ENCODE measurements at places on chromosomes 7 and 10.
A peak's percentile ranks its signal among the peaks of the same experiment; 100 is the strongest.

GRCh38 chr10:108452533-108452932 is 1288.0 kb upstream of the SORCS1 start:
- no peak for DNase-seq

GRCh38 chr7:87226495-87226894 is 7.0 kb upstream of the TMEM243 start:
- no peak for DNase-seq

DNA sequence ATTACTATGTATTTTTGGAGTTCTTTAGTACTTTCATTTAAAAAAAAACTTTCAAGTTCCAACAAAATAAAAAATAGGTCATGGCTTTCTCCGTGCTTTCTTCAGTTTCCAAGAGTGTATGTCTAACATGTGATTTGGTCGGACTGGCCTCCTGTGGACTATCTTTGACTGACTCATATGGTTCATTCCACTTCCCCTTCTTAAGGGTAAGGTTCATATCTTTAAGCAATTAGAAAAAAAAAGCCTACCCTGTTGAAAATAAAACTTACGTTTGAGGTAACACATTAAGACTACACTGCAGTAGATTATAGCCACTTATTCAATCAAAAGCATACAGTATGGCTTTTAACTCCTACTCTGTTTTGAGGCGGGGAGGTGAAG is 112.8 kb upstream of the AHR start:
- no peak for DNase-seq

DNA sequence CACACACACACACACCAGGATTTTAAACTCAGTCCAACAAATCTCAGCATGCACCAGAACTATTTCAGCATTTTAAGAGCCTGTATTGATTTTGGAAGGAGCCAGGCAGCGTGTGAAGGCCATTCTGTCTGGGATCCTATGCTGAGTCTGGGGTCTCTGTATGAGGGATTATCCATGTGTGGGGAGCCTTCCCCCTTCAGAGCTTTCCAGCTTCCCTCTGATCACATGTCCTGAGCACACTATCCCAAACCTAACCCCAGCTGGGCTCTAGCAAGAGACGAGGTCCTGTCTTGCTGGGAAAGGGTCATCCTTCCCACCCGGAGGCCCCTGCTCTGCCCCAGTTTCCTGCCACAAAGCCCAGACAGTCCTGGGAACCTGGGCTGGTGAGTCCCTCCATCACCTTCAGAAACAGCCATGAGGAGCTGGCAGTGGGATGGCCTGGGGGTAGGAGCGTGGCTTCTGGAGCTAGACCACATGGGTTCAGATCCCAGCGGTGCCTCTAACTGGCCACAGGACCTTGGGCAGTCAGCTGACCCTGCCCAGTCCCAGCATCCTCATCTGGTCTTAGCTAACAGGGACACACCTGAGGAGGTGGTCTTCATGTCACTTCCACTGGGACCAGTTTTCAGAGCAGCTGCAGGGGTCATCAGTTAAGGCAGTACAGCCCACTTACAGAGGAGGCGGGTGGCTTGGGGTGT is 79.6 kb upstream of the RET start:
- DNase-seq = no peak

DNA sequence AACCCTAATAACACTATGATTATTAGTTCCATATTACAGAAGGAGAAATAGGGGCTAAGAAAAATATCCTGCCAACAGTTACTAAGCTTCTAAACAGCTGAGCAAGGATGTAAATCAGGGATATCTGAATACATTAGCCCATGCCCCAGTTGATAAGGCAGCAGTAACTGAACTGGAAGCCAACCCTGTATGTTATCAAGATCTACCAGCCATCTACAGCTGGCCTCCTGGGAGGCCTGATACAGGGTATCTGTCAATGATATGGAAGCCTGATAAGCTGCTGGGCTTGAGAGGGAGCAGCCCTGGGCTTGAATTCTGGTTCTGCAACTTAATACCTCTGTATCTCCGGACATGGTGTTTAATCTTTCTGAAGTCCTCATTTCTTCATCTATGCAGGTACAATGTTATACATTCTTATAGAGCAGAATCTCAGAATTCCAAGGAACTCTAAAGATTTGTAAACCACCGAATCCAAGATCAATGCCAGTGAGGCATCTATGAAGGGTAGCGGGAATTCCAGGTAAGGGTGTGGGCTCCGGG is 37.9 kb upstream of the AFAP1L2 start:
- no peak for DNase-seq

DNA sequence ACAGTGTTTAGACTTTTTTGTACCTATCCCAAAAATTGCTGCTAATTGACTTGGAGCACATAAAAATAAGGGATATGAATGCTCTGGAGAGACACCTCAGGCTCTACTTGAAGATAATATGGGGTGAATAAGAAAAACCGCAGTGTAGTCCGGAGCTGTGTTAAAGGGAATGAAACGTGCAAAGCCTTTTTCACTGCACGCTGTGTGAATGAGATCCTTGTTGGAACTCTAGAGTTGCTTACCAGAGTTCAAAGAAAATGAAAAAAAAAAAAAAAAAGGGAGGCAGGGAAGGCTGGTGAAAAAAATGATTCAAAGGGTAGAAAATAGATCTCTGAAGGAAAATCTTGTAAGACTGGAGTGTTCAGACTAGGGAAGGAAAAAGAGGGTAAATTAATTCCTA is 226.6 kb downstream of the LRMDA start:
- DNase-seq = no peak

- peak; percentile 53 for DNase-seq
Measured at GRCh38 chr7:44072364-44073231, 7.2 kb upstream of the PGAM2 start.

- no peak for DNase-seq
Measured at GRCh38 chr7:94160719-94161435, 156.7 kb upstream of the BET1 start.

- no peak for DNase-seq
Measured at GRCh38 chr10:79927111-79927828, 21.6 kb downstream of the SFTPD start.

GRCh38 chr7:78993341-78993740 is 460.1 kb downstream of the MAGI2 start:
- DNase-seq = no peak

- no peak for DNase-seq
Measured at GRCh38 chr7:126119981-126120380, 1132.8 kb downstream of the GRM8 start.

- peak; percentile 50 for DNase-seq
Measured at GRCh38 chr10:118594392-118595063, 920 bp downstream of the PRLHR start.

DNA sequence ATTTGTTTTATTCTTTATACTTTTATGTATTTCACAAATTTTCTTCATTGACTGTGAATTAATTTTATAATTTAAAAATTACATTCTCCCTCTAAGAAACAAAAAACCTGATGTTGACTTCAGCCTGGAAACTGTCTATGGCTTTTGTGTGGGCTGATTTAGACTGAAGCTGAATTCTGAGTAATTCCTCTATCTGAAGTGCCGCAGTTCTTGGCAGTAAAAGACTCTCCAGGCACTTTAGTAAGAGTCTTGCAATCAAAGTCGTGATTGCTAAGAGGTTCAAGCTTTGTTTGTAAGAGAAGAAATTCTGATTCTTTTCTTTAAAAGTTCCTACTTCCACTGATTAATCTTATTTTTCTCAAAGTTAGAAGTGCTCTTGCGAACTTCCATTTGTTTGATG is 3.4 kb upstream of the CEP41 start:
- DNase-seq = no peak

- DNase-seq = no peak
Measured at GRCh38 chr10:122159141-122159970, 111.7 kb upstream of the BTBD16 start.

DNA sequence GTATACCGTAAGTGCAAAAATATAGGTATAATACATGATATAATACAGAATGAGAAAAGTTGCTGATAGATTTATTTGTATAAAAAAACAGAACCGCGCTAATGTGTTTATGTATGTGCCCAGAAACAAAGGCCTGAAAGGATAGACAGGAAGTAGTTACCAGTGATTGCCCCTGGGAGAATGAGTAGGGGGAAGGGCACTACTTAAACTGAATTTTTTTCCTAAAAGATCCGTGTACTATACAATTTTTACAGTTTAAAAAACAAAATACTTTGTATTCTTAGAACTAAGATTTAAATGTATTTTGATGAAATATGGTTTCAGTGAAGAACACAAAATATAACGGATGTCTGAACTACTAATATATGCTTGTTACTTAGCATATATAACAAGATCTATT is 2.9 kb downstream of the IPMK start:
- no peak for DNase-seq

GRCh38 chr10:106917452-106918055 is 247.0 kb downstream of the SORCS1 start:
- no peak for DNase-seq

DNA sequence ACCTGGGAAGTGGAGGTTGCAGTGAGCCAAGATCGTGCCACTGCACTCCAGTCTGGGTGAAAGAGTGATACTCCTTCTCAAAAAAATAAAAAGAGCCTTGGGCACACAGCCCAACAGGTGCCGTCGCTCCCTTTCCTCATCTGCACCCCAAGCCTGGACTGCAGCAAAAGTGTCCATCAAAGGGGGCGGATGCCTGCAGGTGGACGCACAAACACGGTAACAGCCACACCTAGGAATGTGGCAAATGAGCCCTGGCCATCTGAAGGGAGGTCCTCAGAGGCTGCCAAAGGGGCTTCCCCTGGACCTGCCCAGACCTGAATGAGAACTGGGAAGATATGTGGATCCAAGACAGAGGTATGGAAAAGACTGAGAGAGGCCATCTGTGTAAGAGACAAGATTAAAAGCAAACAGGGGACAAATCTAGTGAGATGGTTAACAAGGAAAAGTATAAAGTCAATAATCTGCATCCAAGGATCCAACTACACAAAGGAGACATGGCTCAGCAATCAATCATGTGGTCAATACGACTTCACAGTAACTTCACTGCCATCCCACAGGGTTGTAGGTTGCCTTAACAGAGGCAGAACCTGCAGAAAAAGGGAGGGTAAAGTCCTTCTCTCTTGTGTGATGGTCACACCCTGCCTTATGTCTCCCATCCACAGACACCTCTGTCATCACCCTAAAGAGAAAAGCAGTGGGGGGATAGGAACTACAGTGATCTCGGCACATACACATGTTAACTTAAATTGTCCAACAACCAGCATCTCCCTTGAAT is 25.4 kb downstream of the DRGX start:
- no peak for DNase-seq
